ENCODE measurements at places on chromosomes 7 and 10.
A peak's percentile ranks its signal among the peaks of the same experiment; 100 is the strongest.

DNA sequence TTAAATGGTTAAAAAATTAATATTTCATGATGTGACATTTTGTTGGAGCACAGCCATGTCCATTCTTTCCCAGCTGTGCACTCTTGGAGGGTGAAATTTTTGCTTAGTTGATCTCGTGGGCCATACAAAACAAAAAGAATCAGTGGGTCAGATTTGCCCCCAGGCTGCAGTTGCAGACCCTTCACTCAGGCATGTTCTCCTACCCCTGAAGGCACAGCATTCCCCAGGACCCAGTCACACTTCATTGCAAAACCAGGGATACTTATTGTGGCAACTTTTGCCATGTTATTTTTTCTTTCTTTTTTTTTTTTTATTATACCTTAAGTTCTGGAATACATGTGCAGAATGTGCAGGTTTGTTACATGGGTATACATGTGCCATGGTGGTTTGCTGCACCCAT lies 6.0 kb downstream of the TAS2R40 start:
- DNase-seq = peak; percentile 16

DNA sequence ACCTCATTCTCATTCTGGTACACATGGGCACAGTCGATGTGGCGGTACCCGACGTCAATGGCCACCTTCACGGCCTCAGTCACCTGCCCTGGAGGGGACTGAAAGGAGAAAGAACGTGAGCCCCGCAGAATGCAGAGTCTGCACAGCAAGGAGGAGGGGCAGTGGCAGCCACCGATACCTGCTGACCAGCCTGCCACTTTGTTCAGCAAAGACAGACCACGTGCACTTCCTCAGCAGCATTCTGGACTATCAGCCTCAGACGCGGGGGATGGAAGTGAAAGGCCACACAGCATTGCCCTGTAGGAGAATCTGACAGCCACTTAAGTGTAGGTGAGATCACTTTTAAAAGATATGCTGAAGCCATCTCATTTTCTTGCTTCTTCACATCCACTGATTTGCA lies 7.2 kb downstream of the AKR1B1 start:
- no peak for DNase-seq

GRCh38 chr10:35706959-35707358 lies 64.9 kb upstream of the FZD8 start:
- no peak for DNase-seq

- DNase-seq = no peak
Observed at GRCh38 chr10:49033939-49034338, 81.4 kb downstream of the VSTM4 start.

DNA sequence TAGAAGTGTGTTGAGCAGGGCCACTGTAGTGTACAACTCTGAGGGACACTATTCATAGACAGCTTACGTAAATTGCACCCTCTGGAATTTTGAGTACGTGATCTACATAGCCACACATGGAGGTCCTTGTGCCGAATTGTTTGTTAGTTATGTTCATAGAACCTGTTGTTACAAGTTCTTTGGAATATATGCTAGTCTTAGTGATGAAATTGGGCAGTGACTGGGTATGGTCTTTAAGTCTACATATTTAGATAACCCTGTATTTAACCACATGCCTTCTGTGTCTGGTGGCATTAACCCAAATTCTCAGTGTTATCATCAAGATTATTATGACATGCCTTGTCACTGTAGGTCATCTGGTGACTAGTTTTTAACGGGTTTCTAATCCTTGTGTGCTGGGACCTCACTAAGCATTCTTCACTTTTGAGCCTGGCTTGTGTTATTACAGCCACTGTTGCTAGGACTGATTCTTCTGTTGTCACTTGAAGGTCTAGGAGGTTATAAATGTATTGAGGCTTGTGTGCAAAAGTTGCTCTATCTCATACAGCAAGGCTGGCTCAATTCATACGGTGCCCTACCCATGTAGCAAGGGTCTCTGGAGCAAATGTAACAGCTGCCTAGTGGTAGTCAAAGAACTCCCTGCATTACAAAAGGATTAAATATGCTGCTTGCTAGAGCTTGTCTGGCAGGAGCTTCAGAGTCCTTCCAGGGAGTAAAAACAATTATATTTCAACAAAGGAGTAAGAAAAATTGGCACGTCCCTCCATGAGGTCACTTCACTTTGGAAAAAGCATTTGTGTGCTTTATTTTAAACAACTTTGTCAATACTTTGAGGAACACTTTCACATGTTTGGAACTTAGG lies 65.4 kb downstream of the CDK14 start:
- peak; percentile 33 for DNase-seq

DNA sequence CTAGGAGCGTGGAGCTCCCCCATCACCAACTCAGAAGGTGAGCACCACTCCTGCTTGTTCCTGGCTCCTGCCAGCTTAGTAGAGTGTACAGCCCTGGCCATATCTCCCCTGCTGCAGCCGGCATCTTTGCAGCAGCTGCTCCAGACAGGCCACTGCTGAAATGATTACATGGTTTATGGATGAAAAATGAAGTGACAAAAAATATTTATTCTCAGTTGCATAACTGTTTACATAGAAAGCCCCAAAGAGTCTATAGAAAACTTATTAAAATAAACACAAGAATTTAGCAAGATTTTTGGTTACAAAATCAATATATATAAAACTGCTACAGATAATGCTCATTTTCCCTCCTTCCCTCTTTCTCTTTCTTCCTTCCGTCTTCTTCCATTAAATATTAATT lies 27.2 kb downstream of the C10orf67 start:
- DNase-seq = no peak

DNA sequence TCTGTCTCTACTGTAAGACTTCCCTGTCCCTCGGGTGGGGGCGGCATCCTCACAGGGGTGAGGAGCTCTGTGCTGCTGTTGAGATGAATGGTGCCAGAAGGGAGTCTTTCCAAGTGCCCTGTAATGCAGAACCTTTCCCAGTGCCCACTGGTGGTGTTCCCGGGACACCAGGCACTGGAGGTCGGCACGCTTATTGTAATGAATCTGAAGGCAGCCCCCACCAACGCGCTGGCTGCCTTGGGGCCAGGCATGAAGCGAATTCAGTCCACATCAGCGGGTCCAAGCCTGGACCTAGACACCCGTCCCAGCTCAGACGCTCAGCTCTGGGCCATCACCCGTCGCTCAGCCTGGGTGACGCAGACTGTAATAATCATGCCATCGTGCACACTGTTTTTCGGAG lies 592.9 kb downstream of the DNAJB6 start:
- DNase-seq = no peak

All from AG10803 (cell line).